Stimulated activated naive B cell treated with anti-CD40 and anti-IgM and Interleukin-4, amounts not matched to agents 10 μg/mL and 1 μg/mL and 100 μg/mL, for 72 hours (primary cell): ENCODE measurements at places on chromosomes 13 and 19.

- no peak for DNase-seq
Measured at GRCh38 chr13:30124131-30124768, 183.1 kb downstream of the KATNAL1 start.

DNA sequence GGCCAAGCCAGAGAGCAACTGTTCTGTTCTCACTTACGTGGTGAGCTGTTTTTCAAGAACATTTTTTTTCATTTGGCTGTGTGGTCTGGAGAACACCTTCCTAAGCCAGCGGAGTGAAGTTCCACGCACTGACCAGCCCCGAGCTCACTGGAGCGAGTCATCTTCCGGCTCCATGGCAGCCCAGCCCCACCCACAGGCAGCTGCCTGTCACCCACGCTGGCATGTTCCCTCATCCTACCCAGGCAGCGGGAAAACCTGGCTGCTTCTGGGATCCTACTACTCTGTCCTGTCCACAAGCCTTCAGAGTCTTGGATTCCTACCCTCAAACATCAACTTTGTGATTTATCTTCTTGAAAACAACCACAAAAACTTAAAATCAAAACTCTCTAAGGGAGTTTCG, 76.2 kb downstream of the GGACT start:
- DNase-seq, result no peak

DNA sequence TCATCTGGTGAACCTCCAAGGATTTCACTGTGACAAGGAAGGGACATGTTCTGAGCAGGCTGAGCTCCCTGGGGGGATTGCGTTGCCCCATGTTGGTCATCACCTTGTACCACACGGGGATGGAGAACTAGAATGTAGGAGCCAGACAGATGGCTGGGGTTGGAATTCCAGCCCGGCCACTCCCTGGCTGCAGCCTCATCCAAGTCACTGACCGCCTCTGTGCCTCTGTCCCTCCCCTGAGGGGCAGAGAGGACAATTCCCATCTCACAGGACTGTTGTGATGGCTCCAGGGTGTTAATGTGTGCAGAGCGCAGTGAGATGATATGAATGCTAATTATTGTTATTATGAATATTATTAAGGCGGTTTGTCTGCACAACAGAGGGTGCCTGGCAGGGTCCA, 24.1 kb downstream of the ADGRL1 start:
- no peak for DNase-seq

DNA sequence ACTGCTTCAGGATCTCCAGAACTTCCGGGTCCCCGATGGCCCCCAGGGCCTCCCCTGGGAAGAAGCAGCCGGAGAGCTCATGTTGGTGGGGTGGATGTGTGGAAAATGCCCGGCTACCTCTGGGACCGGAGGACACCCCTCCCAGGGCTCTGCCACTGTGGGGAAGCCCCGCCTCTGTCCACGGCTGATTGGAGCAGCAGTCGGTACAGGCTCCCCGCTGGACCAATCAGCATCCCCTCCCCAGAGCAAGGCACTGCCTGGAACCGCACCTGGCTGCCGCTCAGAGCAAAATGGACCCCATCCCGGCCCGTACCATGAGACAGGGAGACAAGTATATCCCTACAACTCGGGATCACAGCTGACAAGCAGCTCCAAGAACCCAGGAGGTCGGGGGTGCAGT, 6.4 kb downstream of the DOHH start:
- DNase-seq, result no peak

- DNase-seq, result no peak
Measured at GRCh38 chr19:34676697-34677385, at the start of gene SCGB2B2. Gene SCGB2B2, minus strand, starts transcription at chr19:34677159. Its CDS starts 82,596 bp downstream, at chr19:34594563.

DNA sequence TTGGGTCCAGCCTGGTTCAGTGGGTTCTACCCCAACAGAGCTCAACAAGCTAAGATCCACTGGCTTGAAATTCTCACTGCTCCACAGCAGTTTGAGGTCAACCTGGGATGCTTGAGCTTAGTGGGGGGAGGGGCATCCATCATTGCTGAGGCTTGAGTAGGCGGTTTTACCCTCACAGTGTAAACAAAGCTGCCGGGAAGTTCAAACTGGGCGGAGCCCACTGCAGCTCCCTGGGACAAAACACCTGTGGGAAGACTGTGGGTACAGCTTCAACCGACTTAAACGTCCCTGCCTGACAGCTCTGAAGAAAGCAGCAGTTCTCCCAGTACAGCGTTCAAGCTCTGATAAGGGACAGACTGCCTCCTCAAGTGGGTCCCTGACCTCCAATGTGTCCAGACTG, 1161.9 kb downstream of the UQCRFS1 start:
- DNase-seq, result no peak

GRCh38 chr13:75364131-75364713, 117.7 kb downstream of the TBC1D4 start:
- DNase-seq, result no peak

GRCh38 chr19:41928221-41928683, at the start of gene ERFL:
Gene ERFL, minus strand, starts transcription at chr19:41928449. Its CDS starts 15,530 bp downstream, at chr19:41912919.
- no peak for DNase-seq

- no peak for DNase-seq
Measured at GRCh38 chr13:98798849-98799645, 46.6 kb upstream of the SLC15A1 start.

DNA sequence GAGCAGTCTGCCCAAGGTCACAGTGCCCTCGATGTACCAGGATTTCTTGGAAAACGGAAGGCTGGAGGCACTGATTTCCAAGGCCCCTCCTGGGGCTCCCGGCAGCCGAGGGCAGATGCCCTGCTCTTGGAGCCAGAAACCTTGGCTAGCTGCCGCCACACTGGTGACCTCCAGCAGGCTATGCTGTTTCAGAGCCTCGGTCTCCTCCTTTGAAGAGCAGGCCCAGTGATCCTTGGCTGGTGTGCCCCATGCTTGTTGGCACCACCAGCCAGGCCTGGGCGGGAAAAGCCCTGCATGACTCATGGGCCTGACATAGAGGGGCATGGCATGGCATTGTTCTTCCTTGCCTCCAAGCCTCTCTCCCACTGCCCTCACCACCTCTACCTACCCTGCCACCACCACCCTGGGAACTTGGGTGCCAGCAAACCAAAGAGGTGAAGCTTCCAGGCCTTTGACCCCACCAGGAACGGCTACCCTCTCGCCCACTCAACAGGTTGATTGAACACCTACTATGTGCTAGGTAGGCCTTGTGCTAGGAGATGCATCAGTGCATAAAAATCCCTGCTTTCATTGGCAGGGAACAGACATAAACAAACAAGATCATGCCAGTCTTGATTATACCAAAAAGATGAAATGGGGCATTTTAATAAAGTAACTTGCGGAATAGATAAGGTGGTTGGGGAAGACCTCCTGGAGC, 1.6 kb upstream of the CLEC11A start:
- no peak for DNase-seq

- DNase-seq, result peak; percentile 8
Measured at GRCh38 chr13:29923554-29924481, 73.4 kb upstream of the UBL3 start.

GRCh38 chr19:5037936-5038335, 69.0 kb downstream of the KDM4B start:
- DNase-seq, result no peak

DNA sequence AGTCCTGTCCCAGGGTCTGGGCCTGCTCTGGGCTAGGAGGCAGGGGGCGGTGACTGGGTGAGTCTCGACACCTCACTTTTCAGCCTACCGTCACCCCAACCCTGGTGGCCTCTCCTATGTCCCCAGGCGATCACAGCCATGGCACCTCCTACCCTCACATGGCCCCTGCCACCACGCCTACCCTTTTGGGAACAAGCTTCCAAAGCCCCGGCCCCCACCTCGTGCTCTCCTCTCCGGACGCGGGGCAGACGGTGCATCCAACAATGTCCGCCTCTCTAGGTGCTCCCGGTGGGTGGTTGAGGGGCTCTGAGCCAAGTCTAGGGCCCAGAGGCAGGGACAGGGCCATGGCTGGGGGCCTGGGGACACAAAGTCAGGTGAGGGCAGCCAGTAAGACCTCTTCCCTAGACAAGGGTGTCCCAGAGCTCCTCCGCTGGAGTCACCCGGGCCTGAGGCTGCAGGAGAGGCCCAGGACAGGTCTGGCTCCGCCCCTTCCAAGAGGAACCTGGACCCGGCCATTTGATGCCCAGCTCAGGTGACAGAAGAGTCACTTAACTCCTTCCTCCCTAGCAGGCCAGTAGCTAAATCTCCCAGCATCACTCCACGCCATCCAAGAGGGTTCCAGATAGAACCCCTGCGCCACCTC, at the start of gene SYNE4:
SYNE4 (minus strand) TSS at position 478 of the 643 bp plus-strand sequence; CDS start at position 346, 132 bp downstream.
- DNase-seq, result no peak

GRCh38 chr19:5083547-5083965, 114.6 kb downstream of the KDM4B start:
- DNase-seq, result no peak

- peak; percentile 27 for DNase-seq
Measured at GRCh38 chr19:38433268-38433733, at the start of gene RYR1. Gene RYR1, plus strand, starts transcription at chr19:38433691. Its CDS starts 139 bp downstream, at chr19:38433830.

- no peak for DNase-seq
Measured at GRCh38 chr13:33349288-33349985, 63.9 kb upstream of the STARD13 start.

- no peak for DNase-seq
Measured at GRCh38 chr13:50133358-50133953, 118.2 kb downstream of the KCNRG start.

- DNase-seq, result no peak
Measured at GRCh38 chr13:49652355-49653305, 24.3 kb downstream of the ARL11 start.

- DNase-seq, result peak; percentile 53
Measured at GRCh38 chr19:47210689-47211316, 20.2 kb downstream of the BBC3 start.

- no peak for DNase-seq
Measured at GRCh38 chr13:110542169-110542796, 19.2 kb downstream of the RAB20 start.

GRCh38 chr19:3470500-3471128, 9.7 kb downstream of the SMIM24 start:
- no peak for DNase-seq

DNA sequence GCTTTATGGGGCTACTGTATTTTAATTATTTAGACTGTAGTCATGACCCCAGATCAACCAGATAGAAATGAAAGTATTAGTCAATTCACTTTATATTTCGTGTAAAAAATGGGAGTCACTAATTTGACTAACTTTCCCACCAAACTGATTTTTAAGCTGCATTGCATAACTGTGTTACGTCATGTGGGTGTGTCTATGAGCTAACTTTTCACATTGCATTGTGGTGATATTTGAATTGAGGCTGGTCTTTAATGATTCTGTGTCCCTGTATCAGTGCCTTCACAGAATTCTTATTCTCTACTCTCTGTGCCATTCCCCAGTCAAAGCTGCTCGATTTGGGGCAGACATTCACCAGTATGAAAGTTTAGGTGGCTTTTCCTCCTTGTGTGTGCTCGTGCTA, 172.7 kb upstream of the MAB21L1 start:
- DNase-seq, result no peak

GRCh38 chr19:3162418-3163229, 15.9 kb upstream of the S1PR4 start:
- DNase-seq, result no peak

- DNase-seq, result no peak
Measured at GRCh38 chr19:33674626-33675367, 53.0 kb downstream of the CHST8 start.

DNA sequence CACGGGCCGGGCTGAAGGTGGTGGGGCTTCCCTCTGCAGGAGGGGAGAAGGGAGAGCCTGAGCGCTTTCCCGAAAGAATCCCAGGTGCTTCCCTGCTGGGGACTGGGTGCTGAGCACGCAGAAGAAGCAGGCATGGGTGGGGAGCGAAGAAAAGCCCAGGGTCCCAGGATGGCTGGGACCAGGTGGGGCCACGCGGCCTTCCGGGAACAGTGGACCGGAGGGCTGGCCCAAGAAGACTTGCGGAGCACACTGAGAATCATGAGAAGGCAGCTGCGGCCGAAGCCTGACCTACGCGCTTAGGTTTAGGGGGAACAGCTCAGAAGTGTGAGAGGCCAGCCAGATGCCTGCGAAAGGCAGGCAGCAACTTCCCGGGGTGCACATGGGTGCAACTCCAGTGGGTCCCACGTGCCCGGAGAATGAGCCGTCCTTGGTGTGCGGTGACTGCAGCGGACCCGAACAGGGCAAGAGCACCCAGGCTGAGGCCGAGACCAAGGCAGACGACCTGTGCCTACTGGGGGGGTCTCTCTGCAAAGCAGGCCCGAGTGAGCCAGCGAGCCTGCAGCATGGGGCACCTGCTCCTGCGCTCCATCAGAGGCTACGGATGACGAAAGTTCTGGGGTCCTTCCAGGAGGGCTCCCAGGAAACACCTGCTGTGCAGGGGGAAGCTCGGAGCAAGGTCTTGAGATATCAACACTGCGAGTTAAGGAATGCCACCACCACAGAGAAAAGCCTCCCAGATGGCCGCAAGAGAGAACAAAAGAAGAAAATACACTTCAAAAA, 52.4 kb downstream of the MLLT1 start:
- no peak for DNase-seq

- DNase-seq, result no peak
Measured at GRCh38 chr13:110700186-110700585, 5.7 kb downstream of the CARS2 start.

DNA sequence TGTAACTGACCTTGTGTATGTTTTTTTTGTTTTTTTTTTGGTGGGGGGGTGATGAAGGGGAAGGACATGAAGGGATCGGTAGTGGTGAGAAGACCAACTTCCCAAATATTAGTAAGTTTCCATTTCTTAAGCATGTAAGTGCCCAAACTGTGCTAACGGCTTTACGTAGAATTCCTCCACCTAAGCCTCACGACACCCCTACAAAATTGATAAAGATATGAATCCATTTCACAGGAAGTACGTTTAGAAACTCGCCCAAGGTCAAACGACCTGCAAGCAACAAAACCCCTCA, 649 bp downstream of the UQCRFS1 start:
- no peak for DNase-seq

DNA sequence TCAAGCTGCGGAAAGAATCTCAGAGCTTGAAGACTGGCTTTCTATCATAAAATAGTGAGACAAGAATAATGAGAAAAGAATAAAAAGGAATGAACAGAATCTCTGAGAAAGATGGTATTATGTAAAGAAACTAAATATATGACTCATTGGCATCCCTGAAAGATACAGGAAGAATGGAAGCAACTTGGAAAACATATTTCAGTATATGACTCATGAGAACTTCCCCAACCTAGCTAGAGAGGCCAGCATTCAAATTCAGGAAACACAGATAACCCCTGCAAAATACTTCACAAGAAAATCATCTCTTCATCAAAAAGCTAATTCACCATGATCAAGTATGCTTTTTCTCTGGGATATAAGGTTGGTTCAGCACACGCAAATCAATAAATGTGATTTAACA, 2318.0 kb downstream of the PCDH9 start:
- DNase-seq, result no peak

DNA sequence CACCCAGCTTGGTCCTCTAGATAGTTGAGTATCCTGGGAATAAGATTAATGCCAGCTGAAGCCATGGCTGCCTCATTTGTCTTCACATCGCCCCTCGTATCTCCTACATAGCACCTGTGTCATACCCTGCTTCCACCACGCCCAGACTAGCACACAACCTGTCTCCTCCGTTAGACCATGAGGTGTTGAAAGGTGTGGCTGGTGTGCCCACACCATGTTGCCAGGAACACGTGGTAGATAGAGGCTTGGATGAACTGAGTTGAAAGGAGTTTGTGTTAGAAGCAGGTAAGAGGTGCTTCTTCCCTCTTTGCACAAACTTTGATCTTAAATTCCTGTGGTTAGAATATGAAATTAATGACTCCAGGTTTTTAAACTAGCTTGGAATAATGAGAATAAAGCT, 40.1 kb downstream of the RGCC start:
- DNase-seq, result no peak
